GM12891 (cell line): ENCODE measurements at places on chromosomes 4 and X.

- DNase-seq: no peak
Observed at GRCh38 chr4:82948647-82949204, 48.2 kb downstream of the THAP9 start.

GRCh38 chr4:163863082-163863481 lies 368.6 kb downstream of the TMA16 start:
- no peak for DNase-seq

DNA sequence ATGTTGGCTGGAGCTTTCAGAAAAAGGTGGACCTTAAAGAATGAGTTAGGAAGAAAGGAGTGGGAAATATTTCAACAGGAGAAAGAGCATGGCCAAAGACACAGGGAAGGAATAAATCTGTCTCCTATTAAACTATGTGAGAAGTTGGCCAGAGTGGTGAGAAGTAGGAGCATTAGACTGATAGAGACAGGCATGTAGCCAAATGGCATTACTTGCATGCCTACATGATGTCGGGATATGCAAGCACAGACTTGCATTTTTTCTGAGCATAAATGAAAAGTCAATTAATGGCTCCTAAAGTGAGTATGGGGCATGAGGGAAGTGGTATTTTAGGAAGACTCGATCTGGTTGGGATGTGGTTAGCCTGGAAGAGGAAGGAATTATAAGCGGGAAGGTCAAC lies 279.6 kb upstream of the PITX2 start:
- no peak for DNase-seq

DNA sequence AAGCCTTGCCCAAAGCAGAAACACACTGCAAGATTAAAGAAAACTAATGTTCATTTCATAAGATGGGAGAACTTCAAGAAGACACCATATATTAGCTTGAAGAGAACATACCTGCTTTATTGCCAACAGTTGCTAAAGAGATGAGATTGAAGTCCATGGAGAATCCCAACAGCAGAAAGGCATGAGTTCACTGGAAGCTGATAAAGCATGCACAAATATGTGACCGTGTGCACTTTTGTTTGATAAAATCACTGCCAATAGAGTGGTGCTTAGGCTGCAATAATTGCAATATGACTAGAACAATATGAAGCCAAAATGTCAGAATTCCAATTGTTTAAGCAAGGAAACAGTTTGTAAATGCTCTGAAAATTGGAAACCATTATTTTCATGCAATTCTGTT lies 125.9 kb upstream of the PPARGC1A start:
- DNase-seq: no peak

- DNase-seq: no peak
Observed at GRCh38 chr4:118879409-118879808, 9.2 kb upstream of the SYNPO2 start.

DNA sequence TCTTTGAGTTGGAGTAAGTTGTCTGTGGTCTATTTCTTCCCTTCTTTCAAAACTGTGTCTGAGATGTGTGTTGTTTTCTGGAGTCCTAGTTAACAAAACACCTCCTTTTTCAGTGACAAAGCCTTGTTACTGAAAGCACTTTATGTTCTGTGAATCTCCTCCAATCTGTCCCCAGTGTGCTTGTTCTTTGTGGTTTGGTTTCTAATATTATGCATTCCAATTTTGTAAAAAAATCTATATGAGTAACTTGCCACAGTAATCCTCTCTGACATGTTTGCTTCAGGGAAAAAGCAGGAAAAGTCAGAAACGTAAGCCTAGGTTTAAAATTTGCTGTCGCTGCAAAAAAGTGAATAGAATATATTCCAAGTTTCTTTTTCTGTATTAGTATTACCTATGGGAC lies 12.4 kb downstream of the PRRG1 start:
- no peak for DNase-seq

DNA sequence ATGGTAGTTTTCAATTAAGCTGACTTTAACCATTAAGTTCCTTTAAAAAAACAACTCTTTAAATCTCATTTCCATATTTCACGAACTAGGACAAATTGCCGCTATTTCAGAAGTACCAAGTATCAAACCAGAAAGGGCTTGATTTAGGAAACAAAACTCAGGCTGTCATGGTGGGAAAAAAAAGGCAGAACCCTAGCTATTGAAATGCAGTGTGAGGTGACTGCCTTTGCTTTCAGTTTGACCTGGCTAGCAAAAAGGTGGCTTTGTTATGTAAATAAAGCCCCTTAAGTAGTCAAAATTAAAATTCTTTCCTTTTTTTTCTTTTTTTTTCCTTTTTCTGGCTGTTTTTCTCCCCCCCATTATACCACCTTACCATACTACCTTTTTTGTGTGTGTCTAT lies 40.6 kb upstream of the CYP2U1 start:
- no peak for DNase-seq

- no peak for DNase-seq
Observed at GRCh38 chr4:151860561-151861093, 99.8 kb upstream of the GATB start.
